ENCODE measurements at places on chromosomes 3 and 15.

- peak; percentile 70 for DNase-seq
Measured at GRCh38 chr15:90086868-90087268, 15.4 kb downstream of the IDH2 start.

GRCh38 chr15:99895189-99895955 lies 162.1 kb upstream of the LYSMD4 start:
- DNase-seq: no peak

DNA sequence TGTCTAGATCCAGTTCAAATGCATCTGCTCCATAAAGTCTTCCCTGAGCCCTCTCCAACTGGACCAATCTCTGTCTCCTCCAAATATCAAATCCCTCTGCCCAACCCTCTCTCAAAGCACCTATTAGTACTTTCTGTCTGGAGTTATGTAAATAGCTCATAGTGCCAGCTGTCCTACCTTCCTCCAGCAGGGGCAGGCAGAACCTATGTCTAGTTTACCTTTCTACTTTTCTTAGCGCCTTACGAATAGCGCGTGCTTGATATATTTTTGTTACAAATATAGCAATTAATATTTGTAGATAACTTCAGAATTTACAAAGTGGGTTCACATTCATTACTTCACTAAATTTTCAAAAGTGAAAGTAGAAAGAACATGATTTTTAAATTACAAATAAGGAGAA lies 14.0 kb upstream of the CCDC80 start:
- peak; percentile 21 for DNase-seq

DNA sequence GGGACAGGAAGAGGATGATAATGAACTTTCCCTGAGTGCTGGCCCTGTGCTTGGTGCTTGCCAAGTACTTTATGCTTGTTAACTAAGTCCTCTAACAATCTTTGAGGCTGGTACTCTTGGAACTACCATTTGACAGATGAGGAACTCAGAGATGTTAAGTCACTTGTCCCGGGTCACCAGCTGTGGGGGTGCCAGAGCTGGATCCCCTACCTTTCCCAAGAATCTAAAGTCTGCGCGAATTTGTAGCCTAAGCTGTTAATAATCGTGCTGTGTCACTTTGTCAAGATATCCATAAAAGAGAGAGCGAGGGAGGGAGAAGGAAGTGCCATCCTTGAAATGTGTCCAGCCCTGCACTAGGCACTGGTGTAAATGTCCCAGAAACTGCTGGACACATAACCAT lies 19.0 kb upstream of the ACOX2 start:
- DNase-seq: no peak

DNA sequence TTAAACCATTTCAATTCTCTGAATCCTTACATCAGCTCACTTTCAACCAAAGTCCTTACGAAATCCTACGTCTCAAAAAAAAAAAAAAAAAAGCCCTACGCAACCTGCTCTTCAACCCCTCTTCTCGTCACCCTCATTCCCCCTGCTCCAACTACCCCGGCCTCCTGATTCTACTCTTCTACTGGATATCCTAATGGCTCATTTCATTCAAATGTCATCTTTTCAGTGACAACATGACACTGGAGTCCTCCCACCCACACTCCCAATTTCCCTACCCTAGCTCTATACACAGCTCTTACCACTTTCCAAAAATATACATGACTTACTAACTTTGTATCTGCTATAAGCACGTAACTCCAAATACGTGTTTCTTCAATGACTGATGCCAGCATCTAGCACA lies 11.5 kb downstream of the UBP1 start:
- no peak for DNase-seq

DNA sequence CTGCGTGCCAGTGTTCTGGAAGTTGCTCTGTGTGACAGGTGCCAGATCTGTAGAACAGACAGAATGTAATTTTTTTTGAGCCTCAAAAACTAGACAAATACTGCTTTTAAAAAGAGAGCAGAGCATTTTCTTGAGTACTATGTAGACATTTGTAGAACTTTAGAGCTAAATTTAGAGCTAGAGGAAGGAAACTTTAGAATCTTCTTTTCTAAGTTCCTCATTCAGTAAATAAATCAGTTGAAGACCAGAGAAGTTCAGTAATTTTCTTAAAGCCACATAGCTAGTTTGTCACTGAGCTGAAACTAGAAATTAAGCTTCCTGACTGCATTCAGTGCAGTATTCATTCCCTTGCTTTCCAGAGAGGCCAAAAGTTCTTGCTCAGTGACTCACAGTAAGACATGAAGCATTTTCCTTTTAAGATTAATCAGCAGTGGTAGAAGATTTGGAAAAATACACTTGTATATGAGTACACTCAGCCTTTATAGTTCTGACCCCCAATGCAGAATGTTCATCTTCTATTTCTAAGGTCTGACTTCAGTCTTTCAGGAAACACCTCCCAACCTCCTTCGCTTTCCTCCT lies 83.6 kb upstream of the TSEN2 start:
- DNase-seq: no peak

DNA sequence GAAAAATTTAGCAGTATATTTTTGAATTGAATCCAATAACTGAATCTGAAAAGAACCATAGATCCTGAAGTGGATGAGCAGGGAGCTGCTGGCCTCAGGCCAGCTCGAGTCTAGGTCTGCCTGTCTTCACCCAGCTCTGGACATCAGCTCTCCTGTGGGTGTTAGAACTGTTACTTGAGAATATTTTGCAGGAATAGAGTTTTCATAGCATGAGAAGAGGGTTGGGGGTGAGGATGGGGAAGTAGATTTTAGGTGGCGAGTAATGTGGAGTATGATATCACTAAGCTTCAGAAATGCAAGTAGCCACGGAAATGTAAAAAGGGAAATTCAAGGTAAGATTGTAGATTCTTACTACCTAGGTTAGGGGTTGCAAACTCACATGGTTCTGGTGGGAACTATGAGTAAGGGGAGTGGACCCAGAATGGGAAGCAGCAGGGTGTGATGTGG lies 6.2 kb downstream of the RAB8B start:
- no peak for DNase-seq

DNA sequence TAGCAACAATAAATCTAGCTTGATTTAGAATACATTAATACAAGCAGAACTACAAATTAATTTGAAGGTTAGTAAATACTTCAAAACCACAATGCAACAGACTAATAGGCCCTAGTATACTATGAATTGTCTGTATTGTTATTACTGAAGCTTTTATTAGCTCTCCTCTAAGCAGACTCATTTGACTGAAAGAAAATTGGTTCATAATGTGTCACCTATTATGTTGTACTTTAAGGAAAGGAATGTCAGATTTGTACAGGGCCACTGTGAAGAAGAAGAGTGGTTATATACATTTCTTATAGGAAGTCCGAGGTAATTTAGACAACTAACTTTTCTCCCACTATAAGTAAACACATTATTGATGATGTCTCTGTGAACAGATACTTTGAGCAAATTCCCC lies 954.5 kb downstream of the ZPLD1 start:
- no peak for DNase-seq

DNA sequence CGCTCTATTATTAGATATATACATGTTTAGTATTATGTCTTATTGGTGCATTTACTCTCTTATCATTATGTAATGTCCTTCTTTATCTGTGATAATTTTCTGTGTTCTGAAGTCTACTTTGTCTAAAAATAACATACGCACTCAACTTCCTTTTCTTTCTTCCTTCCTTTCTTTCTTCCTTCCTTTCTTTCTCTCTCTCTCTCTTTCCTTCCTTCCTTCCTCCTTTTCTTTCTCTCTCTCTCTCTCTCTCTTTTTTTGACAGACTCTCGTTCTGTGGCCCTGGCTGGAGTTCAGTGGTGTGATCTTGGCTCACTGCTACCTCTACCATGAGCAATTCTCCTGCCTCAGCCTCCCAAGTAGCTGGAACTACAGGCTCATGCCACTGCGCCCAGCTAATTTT lies 15.2 kb downstream of the ADIPOQ start:
- no peak for DNase-seq

GRCh38 chr3:197883541-197883940 lies 66.4 kb upstream of the RPL35A start:
- no peak for DNase-seq

DNA sequence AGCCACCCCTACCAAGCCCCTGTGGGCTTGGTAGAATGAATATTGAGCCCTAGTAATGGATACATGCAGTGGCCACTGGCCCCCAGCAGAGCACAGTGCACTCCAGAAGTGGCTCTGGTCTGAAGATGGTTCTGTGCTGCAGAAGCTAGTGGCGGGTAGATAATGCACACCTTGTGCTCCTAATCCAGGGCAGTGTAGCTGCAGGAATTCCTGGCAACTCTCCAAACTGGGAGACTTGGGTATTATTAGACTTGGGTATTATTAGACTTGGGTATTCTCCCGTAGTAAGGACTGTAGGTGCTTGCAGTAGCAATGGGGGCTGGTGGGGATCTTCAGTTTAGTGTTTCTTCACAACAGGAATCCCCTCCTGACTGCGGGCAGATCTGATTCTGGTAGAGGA lies 34.7 kb downstream of the NUSAP1 start:
- no peak for DNase-seq

Measured in RPMI8226 (cell line).